ENCODE measurements at places on chromosomes 7 and 10.
A peak's percentile ranks its signal among the peaks of the same experiment; 100 is the strongest.

GRCh38 chr7:143256932-143257331, 6.3 kb upstream of the GSTK1 start:
- no peaks in the 10 kb centered on the region for H3K27me3 ChIP-seq
- H3K27ac ChIP-seq: no peak overlapping the region
- no peak overlapping the region for H3K4me3 ChIP-seq

DNA sequence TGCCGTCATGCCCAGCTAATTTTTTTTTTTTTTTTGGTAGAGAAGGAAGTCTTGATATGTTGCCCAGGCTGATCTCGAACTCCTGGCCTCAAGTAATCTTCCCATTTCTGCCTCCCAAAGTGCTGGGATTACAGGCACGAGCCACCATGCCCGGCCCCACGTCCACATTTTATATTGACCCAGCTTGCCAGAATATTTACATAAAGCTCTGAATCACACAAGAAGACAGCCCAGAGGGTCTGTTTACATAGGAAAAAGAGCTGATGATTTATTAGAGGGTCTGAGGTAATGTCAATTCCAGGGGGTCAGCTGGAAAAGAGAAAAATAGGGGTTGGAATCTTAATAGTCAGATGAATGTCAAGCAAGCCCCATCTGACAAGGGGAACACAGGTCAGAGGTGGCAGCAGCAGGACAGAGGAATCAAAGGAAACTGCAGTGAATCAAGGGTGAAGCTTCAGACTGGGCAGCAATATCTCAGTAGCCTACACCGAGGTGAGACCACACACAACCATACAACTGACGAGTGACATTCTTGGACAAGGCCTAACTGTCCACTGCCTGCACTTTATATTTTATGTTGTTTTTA, 15.8 kb upstream of the SLF2 start:
- no peaks in the 10 kb centered on the region for H3K27me3 ChIP-seq
- H3K27ac ChIP-seq: no peak overlapping the region
- H3K36me3 ChIP-seq: no peaks in the 10 kb centered on the region

DNA sequence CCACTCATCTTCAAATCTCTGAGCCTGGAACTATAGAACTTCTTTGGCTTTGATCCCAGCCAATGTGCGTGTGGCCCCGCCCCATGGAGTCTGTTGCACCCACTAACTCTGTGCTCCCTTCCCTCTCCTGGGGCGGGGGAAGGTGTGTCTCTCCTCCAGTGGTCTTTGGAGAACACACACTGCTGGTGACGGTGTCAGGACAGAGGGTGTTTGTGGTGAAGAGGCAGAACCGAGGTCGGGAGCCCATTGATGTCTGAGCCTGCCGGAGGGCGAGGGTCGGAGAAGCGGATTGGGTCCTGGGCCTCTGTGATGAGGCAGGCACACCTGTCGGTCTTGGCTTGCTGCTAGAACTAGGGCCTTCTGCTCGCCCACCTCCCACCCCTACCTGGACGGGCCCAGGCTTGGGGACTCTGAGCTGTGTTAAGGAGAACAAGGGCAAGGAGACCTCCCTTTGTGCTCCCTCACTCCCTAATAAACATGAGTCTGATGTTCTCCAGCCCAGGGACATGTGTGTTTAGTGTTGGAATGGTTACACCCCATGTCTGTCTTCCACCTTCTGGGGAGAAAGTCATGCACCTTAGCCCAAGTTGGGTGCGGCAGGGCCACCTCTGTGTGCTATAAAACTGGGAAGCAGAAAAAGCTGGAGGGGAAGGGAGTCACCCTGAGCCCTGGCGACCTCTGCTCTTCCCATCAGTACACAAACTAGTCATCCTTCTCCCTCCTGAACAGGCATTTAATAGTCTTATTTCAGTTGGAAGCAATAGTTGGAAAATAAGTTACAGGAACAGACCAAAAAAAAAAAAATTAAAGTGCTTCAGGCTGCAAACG, 4.6 kb downstream of the TRAPPC14 start:
- DNase-seq: no peak
- H3K27ac ChIP-seq: no peak overlapping the region
- peaks cover 24% of the 10 kb centered on the region for H3K36me3 ChIP-seq
- no peak overlapping the region for H3K4me3 ChIP-seq
- peaks cover 15% of the 10 kb centered on the region for H3K4me1 ChIP-seq
- H3K27me3 ChIP-seq: no peaks in the 10 kb centered on the region

- no peak for DNase-seq
- peak overlapping the region; percentile 97 for H3K4me3 ChIP-seq
- H3K27me3 ChIP-seq: no peaks in the 10 kb centered on the region
- peaks cover 6% of the 10 kb centered on the region for H3K4me1 ChIP-seq
Observed at GRCh38 chr7:102463841-102464576, 654 bp downstream of the ALKBH4 start.

DNA sequence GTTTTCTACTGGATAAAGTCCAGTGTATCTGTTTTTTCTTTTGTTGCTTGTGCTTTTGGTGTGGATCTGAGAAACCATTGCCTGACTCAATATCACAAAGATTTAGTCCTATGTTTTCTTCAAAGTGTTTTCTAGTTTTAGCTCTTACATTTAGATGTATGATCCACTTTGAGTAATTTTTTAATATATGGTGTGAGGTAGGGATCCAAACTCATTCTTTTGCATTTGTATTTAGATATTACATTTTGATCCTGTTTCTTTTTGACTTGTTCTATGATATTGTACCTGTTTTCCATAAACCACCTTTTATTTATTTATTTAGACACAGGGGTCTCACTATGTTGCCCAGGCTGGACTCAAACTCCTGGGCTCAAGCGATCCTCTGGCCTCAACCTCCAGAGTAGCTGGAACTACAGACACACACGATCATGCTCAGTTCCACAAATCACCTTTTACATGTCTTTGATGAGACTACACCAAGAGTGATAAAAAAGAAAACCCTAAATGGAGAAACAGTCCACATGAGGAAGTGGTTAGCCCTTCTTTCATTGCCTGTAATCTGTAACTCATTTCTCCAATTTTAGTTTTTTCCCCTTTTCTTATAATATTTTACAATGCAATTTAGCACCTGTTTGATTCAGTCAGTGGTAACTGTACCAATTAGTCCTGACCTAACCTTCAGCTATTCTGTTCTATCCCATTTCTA, 86.0 kb downstream of the SLC37A3 start:
- no peak overlapping the region for H3K27ac ChIP-seq
- H3K36me3 ChIP-seq: no peaks in the 10 kb centered on the region
- DNase-seq: no peak
- no peaks in the 10 kb centered on the region for H3K27me3 ChIP-seq

GRCh38 chr10:12797471-12798262, 203.8 kb downstream of the CCDC3 start:
- no peaks in the 10 kb centered on the region for H3K27me3 ChIP-seq
- H3K27ac ChIP-seq: no peak overlapping the region
- DNase-seq: no peak
- no peaks in the 10 kb centered on the region for H3K36me3 ChIP-seq

Data from neuronal stem cell (in vitro differentiated cells).